Amniotic stem cell (primary cell): ENCODE measurements at places on chromosomes 1 and 21.

DNA sequence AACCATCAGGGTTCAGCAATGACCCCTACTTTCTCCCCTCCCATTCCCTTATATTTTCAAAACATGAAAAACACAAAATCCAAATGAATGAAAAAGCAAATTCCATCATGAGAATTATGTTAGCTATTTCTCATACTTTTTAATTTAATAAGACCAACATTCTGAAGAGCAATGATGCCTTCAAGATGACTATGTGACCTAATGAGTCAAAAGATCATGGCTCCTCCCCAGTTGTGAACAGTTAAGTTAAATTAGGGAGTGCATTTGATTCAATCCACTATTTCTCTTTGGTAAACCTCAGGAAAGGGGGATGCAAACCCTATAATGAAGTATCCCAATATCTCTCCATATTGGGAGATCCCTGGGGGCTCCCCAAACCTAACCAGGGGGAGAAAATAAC lies 36.5 kb downstream of the PUM1 start:
- DNase-seq = no peak

- no peak for DNase-seq
Observed at GRCh38 chr21:44405091-44405947, 50.0 kb upstream of the LRRC3 start.

DNA sequence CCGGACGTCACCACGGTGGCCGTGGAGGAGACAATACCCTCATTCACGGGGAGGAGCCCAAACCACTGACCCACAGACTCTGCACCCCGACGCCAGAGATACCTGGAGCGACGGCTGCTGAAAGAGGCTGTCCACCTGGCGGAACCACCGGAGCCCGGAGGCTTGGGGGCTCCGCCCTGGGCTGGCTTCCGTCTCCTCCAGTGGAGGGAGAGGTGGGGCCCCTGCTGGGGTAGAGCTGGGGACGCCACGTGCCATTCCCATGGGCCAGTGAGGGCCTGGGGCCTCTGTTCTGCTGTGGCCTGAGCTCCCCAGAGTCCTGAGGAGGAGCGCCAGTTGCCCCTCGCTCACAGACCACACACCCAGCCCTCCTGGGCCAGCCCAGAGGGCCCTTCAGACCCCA lies 7.0 kb downstream of the TNFRSF14 start:
- DNase-seq = no peak

- peak; percentile 12 for DNase-seq
Observed at GRCh38 chr1:154352581-154353459, 27.5 kb downstream of the ATP8B2 start.

DNA sequence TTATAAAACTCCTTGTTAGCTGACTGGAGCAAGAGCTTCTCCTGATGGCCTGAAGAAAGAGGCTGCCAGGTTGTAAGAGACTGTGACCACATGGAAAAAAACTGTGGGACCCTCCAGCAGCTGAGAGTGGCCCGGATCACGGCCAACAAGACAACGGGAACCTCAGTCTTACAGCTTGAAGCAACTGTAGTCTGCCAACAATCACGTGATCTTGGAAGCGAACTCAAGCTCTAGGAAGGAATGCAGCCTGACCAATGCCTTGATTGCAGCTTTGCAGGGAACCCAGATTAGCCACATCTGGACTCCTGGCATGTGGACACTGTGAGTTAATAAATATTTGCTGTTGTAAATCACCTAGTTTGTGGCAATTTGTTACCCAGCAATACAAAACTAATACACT lies 442.6 kb upstream of the PRMT6 start:
- no peak for DNase-seq

DNA sequence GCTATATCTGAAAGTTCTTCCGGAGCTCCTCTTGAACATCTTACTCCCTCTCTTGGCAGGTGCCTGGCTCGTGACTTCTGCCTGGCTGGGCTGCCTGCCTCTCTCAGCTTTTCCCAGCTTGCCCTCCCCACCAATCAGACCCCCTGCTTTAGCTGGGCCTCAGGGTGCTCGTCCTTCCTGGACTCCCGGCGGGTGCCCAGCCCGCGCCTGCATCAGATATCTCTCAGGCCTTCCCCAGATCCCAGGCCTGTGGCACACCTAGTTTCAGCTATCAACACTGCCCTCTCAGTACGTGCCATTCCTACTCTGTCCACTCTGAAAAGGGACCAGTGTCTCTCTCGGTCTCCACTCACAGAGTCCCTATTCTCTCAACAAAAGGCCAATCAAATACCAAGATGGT lies 96.5 kb upstream of the CLDN14 start:
- DNase-seq = no peak

DNA sequence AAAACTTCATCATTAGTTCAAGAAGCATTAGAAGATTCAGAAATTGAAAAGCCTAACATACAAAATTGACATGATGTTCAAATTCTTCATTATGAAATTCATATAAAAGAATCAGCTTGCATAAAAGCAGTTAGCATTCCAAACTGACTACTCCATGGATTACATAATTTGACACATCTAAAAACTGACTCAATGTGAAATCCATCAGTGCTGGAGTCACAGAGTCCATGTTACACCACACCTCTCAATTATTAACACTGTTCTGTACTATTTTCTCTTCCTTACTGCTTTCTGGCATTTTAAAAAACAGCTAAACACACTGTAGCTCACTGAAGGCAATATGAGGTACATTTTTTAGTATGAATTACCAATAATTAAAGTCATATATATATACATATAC lies 28.0 kb downstream of the ARHGAP29 start:
- DNase-seq = no peak

DNA sequence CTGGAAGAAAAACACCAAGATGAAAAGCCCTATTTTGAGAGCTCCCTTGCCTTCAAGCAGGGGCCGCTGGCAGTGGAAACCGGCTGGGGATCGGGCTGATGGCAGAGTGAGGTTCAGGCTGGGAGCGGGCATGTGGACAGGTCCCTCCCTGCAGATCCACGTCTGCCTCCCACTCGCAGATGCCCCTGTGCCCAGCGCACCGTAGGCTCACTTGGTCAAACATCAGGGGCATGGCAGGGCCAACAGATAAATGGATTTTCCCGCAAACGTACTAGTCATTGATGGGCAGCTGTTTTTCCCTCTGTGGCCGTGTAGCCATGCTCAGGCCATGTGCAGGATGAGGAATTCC lies 6.6 kb upstream of the C1orf174 start:
- DNase-seq = no peak

DNA sequence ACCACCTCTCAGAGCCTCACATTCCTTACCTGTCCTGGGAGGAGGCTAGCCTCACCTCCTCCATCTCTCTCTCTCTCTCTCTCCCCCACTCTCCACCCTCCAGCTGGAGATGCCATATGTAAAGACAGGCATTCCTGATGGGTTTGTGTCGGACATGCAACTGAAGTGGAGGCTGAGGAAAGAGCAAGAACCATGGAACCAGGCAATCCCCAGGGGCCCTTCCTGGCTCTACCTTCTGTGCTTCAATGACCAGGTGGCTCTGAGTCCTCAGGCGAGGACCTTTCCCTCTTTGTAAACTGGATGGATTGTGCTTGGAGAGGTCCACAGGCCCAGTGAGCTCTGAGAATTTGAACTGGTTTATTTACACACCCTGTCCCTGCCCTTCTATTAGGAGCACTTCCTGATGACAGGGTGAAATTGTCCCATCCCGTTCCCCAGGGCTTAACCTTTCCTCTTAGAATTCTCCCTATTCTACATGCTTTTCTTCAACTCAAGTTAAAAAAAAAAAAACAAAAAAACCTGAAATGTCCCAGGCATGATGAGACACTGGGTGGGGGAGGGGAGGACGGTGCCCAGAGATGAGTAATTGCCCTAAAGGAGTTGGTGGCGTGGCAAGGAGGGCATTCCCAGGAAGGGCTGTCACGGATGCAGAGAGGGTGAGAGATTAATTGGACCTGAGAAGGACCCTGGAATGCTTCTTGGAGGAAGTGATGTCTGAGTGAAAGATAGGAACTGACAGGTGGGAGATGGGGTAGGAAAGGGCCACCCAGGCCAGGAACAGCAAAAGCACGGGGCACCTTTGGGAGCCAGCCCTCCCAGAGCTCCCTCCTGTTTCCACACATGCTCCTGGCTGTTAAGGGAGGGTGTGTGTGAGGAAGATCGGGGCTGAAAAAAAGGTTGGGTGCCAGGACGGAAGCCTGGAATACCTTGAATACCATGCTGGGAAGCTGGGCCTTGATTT lies 50.2 kb upstream of the WASF2 start:
- peak; percentile 91 for DNase-seq

GRCh38 chr1:167059045-167059808 lies 30.9 kb downstream of the GPA33 start:
- DNase-seq = peak; percentile 20

DNA sequence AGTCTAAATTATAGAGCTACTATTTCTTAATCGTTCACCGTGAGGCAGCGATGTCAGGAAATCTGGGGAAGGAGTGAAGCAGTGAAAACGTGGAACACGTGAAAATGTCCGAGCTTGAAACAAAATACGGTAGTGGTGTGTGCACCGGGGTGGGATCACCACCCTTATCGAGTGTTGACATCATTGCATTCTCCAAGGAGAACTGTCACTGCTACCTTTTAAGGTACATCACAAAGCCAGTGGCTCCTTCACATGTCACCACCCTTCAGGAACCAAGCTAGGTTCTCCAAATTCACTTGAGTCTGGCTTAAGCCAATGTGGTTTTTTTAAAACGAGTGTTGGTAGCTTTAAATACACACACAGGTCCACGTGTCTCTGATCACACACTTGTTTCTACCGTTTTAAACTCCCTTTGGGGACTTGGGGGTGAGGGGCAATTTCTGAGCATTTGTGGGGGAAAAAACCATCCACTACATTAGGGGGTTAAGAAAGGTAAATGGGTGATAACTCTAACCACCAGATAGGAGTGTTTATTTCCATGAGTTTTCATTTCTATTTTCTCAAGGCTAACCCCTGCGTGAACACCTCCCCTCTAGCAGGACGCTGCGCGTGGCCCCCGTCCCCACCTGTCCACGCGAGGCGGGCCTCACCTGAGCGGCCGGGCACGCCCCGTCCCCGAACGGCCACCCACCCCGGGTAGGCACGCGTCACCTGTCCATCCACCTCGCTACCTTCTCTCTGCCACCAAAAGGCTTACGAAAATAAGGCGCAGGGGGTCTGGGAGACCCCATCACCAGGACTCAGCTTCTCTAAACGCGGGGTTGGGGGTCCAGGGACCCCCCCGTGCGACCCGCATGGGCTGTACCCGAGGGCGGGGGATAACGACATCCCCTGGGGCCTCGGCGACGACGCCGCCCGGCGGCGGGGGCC lies 978 bp downstream of the PRDM15 start:
- peak; percentile 3 for DNase-seq

DNA sequence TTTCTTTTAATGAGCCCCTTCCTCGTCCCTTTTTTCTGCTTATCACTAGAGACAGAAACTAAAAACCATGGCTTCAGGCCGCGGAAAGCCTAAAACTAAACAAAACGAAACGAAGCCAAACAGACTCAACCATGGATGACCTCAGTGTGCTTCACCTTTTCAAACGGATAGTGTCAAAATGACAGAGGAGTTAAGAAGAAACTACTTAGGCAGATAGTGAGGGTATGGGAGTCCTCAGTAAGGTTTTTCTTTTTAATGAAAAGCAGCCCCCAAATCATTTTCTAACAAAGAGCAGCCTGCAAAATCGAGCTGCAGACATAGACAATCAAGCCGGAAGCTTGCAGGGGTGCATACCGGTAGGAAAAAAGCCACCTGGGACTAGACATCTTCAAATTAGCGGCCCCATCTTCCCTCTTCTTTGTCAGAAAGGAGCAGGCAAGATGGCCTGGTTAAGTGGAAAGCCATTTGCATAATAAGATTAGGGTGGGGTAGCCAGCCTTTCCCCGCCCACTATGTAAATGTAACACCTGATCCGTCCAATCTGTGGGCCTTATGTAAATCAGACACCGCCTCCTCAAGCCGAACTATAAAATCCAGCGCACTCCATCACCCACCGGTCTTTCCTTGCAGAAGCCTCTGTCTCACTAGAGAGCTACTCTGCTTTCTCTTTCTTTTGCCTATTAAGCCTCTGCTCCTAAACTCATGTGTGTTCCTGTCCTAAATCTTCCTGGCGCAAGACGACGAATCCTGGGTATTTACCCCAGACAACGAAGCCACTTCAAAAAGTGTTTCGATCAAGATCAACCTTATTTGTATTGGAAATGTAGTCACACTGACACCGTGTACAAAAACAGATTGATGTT lies 6.2 kb upstream of the ERO1B start:
- no peak for DNase-seq

GRCh38 chr1:186424539-186424938 lies 36.4 kb downstream of the PDC start:
- no peak for DNase-seq

DNA sequence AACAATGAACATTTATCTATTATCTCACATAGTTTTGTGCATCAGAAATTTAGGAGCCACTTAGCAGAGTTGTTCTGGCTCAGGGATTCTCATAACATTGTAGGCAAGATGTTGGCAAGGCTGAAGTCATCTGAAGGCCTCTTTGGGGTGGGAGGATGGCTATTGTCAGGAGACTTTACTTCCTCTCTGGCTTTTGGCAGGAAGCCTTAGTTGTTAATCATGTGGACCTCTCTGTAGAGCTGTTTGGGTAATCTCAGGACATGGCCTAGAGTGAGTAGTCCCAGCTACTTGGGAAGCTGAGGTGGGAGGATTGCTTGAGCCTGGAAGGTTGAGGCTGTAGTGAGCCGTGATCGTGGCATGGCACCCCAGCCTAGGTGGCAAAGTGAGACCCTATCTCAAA lies 40.2 kb downstream of the RASAL2 start:
- no peak for DNase-seq

- DNase-seq = no peak
Observed at GRCh38 chr1:113283914-113284313, 106.4 kb upstream of the MAGI3 start.

GRCh38 chr1:42960122-42960390 lies 1.4 kb upstream of the SLC2A1 start:
- DNase-seq = no peak

- DNase-seq = no peak
Observed at GRCh38 chr1:167221126-167221737, 546 bp downstream of the POU2F1 start.

DNA sequence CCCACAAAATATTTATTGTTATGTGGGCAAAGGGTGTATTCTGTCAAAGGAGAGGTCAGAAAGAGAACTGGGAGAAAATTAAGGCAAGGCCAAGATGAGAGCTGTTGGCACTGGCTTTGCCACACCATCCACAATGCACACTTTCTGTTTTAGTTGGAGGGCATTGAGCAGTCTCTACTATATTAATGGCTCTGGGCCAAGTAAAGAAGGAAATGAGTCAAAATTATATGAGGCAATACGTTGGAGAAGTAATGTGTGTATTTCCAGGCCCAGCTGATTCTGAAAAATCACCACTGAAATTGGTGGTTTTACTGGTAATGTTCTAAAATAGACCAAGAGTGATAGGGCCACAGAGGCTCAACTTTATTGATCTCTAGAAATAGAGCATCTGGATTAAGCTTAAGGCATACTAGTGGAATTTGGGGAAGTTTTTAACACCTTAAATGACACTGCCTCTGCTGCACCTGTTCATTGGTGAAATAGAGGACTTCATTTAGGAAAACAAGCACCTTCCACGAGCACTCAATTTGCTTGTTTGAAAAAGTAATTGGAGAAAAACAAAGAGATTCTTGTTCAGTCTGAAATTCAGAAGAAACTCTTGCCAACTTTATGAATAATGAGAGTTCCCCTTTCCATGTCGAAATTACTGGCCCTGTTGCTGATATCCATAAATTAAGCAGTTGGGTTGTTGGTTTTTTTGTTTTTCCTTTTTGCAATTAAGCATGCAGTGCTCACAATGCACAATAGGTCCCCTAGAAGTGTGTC lies 424.9 kb downstream of the ADGRL2 start:
- DNase-seq = peak; percentile 10

GRCh38 chr21:32593690-32594089 lies 8.4 kb upstream of the TCP10L start:
- DNase-seq = no peak

- DNase-seq = no peak
Observed at GRCh38 chr1:246609632-246610031, 43.4 kb downstream of the CNST start.
